ENCODE measurements at places on chromosomes 6 and 20.

GRCh38 chr6:5645328-5646290, 361.1 kb downstream of the NRN1 start:
- DNase-seq: no peak

DNA sequence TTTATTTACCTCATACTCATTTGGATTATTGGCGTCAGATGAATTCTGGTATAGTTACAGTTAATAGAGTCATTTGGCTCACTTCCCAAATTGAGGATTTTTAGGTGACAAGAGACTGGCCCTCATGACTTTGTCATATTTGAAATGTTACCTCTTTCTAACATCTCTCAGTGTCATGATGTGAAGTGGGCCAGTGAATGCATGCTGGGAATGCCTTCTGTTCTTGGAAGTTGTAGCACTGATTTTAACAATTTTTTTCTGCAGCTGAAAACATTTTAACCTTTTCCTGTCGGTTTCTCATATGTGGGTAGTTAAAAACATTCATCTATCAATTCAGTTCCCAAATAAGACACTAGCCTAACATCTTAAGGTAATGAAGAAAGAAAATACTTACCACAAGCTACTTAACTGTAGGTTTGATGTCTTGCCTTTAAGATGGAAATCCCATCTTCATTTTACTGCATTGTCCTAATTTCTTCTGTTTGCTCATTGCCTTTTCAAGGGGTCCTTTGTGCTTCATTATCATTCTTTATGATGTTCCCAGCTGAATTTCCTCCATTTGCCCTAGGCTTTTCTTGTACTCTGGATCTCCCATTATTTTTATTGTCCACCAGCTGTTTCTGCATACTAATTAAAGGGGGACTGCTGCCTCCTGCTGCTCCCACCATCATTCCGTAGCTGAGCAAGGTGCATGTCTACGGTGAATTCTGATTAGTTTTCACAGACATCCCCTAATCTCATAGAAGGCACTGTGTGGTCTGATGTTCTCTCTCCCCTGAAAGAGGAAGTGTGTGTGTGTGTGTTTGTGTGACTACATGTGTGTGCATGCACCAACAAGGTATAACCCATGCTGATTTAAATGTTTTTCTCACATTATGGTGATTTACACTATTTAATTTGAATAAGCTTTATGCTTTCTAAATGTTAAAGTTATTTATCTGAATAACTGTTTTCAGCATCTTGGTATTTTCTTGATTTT, 109.5 kb downstream of the B3GAT2 start:
- no peak for DNase-seq

DNA sequence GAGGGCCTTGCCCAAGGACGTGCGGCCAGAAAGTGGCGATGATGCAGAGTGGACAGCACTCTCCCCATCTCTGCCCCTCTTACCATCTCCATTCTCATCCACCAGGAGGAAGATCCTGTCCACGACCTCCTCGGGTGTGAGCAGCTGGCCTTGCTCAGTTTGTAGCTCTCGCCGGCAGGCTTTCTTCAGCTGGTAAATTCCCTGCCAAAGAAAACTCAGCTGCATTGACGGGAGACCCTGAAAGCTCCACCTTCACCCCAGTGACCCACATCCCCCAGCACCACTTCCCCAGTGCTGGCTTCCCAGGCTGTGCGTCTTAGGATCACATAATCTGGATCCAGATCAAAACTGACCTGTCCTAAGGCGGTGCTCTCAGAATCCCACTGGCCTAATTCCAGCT, 9.2 kb downstream of the GUCA1B start:
- DNase-seq: no peak

GRCh38 chr6:89298680-89299465, 16.2 kb downstream of the GABRR2 start:
- peak; percentile 46 for DNase-seq

GRCh38 chr20:48401359-48401758, 426.4 kb downstream of the PREX1 start:
- no peak for DNase-seq

- peak; percentile 75 for DNase-seq
Observed at GRCh38 chr6:29723666-29724588, 693 bp downstream of the HLA-F start.

GRCh38 chr6:42783177-42783875, 1.5 kb downstream of the BICRAL start:
- DNase-seq: peak; percentile 80

DNA sequence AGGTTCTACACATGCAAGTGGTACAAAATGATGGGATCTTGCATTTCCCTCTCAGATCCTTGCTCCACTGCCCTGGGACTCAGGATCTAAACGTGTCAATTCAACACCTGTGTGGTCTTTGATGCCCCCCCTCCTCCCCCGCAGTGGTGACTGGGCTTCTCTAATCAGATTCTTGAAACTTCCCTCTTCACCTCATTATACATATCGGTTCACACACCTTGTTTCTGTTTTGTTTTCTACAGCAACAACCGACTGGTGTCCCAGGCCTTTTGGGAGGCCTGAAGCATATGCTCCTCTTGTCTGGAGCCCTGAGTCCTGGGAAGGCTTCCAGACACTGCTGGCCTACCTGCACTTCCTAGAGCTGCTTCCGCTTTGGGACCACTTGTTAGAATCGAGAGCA, 20.0 kb downstream of the SAMD3 start:
- DNase-seq: no peak

GRCh38 chr6:69096681-69097080, 461.6 kb downstream of the ADGRB3 start:
- no peak for DNase-seq

DNA sequence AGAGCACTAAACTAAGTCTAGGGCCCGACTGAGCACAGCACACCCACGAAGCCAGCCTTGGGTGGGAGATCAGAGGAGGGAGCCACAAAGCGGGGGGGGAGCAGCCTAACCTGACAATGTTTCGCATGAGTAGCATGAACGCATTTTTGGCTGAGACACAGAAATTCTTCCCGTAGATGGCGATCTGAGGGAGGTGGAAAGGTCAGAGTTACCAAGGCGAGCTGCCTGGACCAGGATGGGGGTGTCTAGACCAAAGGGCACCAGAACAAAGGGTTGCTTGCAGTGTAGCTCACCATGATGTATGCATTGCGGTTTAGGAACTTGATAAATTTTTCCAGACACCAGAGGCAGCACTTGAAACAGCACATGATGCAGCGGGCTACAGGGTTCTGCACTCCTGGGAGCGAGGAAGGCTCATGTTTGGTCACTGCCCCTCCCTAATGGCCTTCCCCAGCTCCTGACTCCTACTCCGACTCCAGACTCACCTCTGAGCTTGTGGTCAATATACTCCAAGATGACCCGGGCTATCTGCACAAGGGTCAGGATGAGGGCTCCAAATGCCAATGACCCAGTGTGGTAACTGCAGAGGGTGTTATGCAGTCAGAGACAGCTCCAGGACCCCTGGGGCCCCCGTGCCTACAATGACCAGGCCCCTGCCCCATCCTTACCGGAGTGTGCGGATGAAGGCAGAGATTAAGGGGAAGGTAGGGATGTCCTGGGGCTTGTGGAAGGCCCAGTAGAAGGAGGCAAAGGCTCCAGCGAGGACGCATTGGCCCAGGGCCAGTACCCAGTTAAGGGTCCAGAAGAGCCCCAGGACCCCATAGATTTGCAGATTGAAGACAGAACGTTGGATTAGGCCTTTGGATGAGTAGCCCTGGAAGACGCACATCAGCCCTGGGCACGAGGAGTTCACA, 2.8 kb upstream of the NEU1 start:
- no peak for DNase-seq

All from activated CD4-positive, alpha-beta T cell treated with anti-CD3 and anti-CD28 coated beads, Interleukin-2, amount 50 U/mL, for 1 hour (primary cell).